ENCODE measurements at places on chromosomes 1 and 21. TPM values are rescaled to one million over a fixed set of nuclear protein-coding genes. Genes with fewer than 3 reads are reported as not detected.
A peak's percentile ranks its signal among the peaks of the same experiment; 100 is the strongest.

The F13B gene
- not detected for total RNA-seq

GRCh38 chr1:152167835-152168534 is 9.0 kb upstream of the RPTN start:
- peak; percentile 91 for DNase-seq

GRCh38 chr1:81032973-81033425 is 767.7 kb upstream of the ADGRL2 start:
- DNase-seq, result no peak

DNA sequence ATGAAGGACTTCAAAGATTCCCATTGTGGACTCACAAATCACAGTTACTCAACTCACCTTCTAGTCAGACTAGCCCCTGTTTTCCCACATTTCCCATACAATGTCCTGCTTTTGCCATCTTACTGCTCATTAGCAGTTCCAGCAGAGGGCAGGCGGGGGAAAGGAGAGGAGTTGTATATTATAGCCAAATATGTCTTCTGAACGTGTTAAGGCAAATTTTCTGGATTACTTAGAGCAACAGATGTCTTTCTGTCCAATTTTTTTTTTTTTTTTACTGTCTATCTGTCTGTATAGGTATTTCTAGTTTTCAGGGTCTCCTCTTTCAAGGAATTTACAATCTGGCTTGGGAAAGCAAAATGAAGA is 29.9 kb upstream of the DDAH1 start:
- DNase-seq, result peak; percentile 62

- DNase-seq, result peak; percentile 99
Observed at GRCh38 chr1:27658951-27659496, 13.0 kb downstream of the IFI6 start.

DNA sequence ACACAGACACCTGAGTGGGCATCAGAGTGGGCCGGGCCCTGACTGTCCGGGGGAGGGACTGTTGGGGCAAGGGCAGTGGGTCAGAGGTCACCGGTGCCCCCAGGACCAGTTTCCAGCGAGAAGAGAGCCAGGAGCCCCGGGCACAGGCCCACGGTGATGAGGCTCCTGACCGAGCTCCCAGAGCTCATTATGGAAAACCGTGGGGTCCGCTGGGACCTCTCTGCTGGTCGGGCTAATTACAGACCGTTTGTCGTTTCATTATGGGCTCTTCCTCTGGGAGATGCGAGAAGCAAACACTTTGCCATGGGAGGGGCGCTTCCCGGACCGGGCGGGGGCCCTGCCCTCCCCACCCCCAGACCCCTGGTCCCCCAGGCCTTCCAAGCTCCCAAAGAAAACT is 12.0 kb upstream of the TTLL10 start:
- no peak for DNase-seq

DNA sequence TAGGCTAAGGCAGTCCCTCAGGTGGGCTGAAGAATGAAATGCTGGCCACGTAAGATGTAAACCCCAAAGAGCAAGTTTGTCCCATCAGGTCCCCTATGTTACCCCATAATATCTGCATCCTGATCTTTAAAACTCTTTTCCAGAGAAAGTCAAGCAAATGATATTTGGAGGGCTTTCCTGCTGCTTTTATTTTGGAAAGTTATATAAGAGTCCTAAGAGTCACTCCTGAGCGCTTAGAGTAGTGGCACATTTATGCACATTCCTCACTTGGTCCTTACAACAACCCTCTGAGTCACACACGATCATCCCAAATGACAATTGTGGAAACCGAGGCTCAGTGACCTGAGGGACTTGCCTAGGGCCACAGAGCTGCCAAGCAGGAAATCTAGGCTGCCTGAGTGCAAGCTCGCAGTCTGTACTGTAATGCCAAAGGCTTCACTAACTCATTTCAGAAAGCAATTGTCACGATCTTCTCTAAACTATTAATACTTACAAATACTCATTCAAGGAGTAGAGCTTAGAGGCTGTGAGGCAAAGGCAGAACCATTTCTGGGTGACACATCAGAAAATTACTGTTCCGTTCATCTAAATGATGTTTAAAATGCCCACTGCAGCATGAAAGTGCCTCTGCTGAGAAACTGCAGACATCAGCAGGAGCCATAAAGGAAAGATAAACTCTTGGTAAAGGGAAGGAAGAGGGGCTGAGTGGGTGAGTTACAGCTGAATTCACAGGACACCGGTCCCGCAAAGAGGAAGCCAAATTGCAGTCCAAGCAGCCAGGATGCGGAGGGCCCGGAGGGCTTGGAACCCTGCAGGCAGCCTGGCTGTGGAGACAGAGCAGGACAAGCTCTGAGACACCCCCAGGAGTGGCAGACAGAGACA is 30.8 kb downstream of the CAPZB start:
- DNase-seq, result peak; percentile 65

All from RPMI7951 (cell line).